Stimulated activated CD4-positive, alpha-beta T cell treated with anti-CD3 and anti-CD28 coated beads, Interleukin-15, amount 100 ng/mL, for 1 hour (primary cell): ENCODE measurements at places on chromosomes 11 and 22.

DNA sequence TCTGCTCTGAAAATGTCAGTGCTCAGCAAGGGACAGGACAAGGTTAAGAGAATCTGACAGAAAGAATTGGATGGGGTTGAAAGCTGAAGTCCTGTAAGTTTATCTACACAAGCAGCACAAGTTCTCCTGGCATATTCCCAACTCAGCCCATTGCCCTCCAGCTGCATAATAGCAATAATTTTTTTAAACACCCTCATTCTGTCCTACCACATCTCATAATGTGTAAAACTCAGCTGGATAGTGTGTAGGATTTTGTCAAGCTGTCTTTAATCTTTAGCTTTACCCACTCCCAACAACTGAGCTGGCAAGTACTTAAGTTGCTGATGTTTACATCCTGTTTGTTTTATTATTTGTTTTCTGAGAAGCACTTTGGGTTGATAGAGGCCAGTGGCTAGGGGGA lies 158.9 kb downstream of the CADM1 start:
- no peak for DNase-seq

GRCh38 chr11:91219535-91219934 lies 996.7 kb upstream of the CHORDC1 start:
- DNase-seq, result no peak

GRCh38 chr22:23302171-23303002 lies 122.1 kb downstream of the BCR start:
- no peak for DNase-seq

DNA sequence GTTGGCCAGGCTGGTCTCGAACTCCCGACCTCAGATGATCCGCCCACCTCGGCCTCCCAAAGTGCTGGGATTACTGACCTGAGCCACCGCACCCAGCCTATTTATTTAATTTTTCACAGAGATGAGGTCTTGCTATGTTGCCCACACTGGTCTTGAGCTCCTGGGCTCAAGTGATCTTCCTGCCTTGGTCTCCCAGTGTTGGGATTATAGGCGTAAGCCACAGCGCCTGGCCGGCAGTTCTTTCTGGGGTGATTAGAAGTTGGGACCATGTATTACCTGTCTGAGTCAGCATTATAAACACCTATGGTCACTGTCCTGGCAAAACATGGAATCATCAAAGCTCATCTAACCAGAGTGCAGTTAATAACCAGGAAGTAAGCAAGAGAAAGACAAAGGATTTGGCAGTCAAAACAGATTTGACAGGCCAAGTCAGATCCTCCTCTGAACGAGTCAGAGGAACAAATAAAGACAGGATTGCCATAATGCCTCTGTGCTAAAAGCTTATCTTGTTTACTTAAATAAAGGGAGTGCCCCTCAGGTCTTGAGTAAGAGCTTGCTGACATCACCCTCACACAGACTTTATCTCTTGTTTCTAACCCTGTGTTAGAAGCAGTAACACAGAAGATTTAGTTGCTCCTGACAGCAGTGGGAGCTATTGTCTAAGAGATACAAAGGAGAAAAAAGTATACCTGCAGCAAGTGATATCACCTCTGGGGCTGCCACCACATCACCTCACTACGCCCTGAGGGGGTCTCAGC lies 3.7 kb downstream of the SERPIND1 start:
- no peak for DNase-seq

- DNase-seq, result no peak
These were observed 10.2 kb downstream of the LGALS12 start for GRCh38 chr11:63516109-63516508.

DNA sequence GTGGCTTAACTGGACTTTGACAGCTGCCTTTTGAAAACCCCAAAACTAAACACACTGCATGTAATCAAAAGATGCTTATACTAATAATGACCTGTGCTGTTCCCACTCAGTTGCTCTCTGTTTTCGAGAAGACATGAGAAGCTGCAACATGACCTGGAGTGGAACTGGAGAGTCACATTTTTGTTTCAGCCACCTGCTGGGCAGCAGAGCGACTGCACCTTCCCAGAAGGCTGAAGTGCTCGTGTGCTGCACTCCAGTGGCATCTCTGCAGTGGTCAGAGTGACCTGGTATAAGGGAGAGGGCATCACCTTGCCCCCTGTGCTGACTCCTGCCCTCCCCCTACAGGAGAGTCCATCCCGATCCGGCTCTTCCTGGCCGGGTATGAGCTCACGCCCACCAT lies 8.6 kb downstream of the THYN1 start:
- DNase-seq, result no peak

DNA sequence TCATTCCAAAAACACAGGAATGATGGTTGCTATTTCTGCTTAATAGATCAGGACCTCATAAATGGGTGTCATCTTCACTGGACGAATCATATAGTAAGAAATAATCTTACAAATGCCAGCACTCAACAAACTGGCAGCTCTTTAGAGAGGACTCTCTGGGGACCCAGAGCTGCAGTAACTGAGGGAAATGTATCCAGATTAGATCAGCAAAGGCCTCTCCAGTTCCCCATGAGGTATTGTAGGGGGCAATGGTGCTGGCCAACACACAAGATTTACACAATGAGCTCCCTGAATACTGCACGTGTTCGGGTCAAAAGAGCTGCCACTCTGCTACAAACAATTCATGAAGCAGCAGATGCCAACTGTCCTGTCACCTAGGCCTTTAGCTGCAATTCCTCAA lies 110.2 kb downstream of the RBFOX2 start:
- no peak for DNase-seq

DNA sequence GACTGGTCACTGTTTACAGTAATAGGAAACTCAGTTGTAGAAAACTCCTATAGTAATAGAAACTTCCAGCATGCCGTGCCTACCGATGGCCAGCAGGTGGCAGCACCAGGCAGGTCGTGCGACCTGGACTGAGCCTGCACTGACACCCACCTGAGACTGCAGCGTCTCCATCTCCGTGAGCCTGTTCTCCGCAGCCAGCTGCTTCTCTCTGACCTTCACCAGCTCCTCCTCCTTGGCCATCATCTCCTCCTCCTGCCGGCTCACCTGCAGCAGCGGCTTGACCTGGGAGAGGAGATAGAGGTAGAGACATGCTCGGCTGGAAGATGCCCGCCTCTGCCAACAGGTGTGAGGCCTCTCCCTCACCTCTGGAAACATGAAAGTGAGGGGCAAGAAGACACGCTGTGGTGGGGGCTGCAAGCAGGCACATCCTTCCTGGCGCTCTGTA lies 48.5 kb downstream of the APOL1 start:
- peak; percentile 77 for DNase-seq

- DNase-seq, result no peak
These were observed 982 bp downstream of the APOBEC3H start for GRCh38 chr22:39098026-39098425.

DNA sequence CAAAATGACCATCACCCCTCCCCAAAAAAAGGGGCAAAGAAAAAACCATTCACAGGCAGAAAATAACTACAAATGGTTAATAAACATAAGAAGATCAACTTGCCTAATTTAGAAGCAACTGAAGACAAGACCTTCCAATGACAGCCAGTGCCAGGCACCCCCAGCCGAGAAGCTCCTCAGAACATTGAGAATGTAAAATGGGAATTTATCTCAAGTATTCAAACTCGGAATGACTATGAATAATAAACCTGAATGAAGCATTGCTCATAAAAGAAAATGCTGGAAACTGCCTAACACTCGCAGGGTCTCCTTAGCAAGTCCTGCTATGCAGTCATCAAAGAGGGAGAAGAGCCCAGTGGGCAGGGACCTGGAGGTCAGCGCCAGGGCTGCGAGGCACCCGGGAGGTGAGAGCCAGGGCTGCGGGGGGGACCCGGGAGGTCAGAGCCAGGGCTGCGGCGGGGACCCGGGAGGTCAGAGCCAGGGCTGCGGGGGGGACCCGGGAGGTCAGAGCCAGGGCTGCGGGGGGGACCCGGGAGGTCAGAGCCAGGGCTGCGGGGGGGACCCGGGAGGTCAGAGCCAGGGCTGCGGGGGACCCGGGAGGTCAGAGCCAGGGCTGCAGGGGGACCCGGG lies 23.2 kb upstream of the MOB2 start:
- DNase-seq, result no peak

- no peak for DNase-seq
These were observed 4.2 kb upstream of the OSM start for GRCh38 chr22:30270832-30271231.

GRCh38 chr11:85874265-85874664 lies 19.1 kb downstream of the CCDC83 start:
- no peak for DNase-seq

GRCh38 chr11:1439341-1439740 lies 47.2 kb downstream of the MOB2 start:
- DNase-seq, result no peak

- DNase-seq, result no peak
These were observed 22.7 kb upstream of the RRM1 start for GRCh38 chr11:4071914-4072313.

- DNase-seq, result peak; percentile 55
These were observed 57.9 kb downstream of the SYTL2 start for GRCh38 chr11:85752890-85753581.

DNA sequence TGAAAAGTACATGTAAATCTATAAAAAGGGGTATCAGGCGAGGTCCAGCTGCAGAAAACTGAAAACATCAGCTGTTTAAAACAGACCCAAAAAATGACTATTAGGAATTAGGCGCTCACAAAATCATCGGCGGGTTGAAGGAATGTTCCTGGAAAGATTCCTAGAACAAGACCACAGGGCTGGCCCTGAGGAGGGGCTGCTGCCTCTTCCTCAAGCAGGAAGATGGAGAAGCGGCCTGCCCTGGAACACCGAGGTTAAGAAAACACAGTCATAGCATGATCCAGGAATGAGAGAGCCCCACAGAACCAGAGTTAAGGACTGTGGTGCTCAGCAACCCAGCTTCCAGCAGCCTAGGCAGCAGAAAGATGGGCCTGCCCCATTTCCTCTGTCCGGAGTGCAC lies 78.4 kb downstream of the C11orf91 start:
- DNase-seq, result no peak

- DNase-seq, result no peak
These were observed 3.8 kb upstream of the KCNQ1OT1 start for GRCh38 chr11:2703363-2704141.

- DNase-seq, result no peak
These were observed 39.3 kb downstream of the KREMEN1 start for GRCh38 chr22:29112121-29112520.

- DNase-seq, result no peak
These were observed 14.5 kb downstream of the PHLDB1 start for GRCh38 chr11:118621784-118622375.

DNA sequence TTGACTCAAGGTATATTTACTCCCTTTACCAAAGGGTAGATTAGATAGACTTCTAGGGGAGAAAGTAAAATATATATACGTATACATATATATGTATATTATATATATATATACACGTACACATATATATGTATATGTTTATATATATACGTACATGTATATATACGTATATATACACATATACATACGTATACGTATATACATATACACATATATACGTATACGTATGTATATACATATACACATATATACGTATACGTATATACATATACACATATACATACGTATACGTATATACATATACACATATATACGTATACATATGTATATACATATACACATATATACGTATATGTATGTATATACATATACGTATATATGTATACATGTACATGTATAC lies 430.5 kb upstream of the ANO3 start:
- no peak for DNase-seq

- DNase-seq, result peak; percentile 36
These were observed 1.2 kb upstream of the RASGRP2 start for GRCh38 chr11:64745189-64745520.

DNA sequence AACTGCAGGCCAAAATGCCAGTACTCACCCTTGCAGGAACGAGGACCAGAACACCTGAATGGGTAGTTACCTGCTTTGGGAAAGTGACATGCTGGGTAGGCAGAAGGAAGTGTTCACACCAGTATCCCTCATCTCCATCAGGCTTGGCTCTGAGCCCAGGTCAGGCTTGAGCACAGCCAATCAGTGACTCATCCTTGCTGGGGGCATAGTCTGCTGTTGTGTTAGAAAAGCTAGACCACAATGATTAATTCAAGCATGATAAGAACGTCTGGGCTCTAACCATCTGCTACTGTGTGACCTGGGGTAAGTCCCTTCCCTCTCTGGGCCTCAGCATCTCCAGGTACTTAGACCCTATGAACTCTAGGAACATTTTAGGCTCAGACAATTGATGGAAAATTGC lies 450.4 kb downstream of the MIAT start:
- DNase-seq, result no peak

DNA sequence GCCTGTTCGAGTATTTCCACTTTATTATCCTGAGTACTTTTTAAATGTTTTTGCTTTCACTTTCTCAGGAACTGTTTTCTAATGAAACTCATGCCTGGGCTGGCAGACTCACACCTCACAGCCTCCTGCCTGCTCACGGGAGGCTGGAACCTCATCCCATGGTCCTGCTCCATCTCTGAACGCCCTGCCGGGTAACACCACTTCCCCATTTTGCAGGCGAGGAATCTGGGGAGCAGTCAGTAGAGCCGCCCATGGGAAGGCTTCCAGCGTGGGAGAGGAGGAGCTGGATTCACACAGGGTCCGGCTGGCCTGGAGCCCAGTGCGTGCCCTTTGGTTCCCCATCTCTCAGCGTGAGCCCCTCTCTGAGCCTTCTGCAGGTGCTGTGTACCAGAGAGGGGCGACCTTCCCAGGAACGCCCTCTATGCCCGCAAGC lies 53.6 kb downstream of the SCUBE1 start:
- DNase-seq, result no peak

GRCh38 chr11:25769287-25769686 lies 562.6 kb upstream of the ANO3 start:
- no peak for DNase-seq

DNA sequence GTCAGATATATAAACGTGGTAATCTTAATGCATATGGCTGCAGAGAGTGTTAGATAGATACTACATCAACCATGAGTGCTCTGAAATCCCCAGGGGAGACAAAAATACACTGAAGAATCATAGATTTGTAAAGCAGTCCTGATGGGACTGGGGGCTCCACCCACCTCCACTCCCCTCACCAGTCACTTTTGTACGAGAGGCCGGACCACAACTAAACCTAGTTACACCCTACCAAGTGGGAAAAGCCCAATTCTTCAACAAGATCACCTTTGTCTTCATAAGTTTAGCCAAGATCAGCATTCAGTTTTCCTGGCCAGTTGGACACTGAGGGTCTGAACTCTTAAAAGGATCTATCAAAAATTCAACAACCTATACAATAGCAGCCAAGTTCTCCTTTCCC lies 1.5 kb downstream of the SF1 start:
- no peak for DNase-seq

DNA sequence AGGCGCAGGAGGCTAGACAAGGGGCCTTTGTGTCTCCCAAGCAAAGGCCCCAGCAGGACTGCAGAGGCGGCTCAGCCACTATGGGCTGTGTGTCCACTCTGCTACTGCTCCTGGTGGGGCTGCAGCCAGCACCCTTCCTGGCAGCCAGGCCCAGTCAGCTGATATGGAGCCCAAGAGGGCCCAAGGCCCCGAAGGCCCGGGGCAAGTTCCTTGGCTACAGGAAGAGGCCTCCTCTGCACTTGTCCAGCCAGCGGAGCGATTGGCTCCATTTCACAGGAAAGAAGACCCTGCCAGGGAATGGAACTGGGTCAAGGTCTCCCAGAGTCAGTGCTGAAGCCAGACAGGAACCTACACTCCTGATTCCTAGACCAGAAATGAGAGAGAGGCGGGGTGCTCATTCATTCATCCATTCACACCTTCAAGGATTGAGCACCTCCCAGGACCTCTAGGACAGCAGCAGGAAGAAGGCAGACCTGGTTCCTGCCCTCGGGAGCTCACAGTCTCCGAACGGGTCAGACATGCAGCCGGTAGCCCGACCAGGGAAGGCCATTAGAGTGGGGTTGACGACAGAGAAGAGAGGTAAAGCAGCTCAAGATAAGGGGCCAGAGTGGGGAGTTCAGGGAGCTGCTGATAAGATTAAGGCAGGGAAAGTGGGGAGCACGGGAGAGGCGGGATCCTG lies 811 bp upstream of the P2RY2 start:
- no peak for DNase-seq
